ENCODE measurements at places on chromosomes 3 and 15. TPM values are rescaled to one million over a fixed set of nuclear protein-coding genes. Genes with fewer than 3 reads are reported as not detected.

SCG5 gene
- 24.7 TPM for polyA plus RNA-seq

GOLGA8N gene
- polyA plus RNA-seq, result 16.6 TPM

STRA6 gene
- 1.1 TPM for polyA plus RNA-seq

CPEB1 gene
- polyA plus RNA-seq, result 0.70 TPM

TRPM1 gene
- not detected for polyA plus RNA-seq

TRH gene
- polyA plus RNA-seq, result 0.35 TPM

HCLS1 gene
- polyA plus RNA-seq, result 8.0 TPM

TGM4 gene
- not detected for polyA plus RNA-seq

GRCh38 chr3:30007668-30008067 lies 598.7 kb upstream of the TGFBR2 start:
- no peak for DNase-seq

DNA sequence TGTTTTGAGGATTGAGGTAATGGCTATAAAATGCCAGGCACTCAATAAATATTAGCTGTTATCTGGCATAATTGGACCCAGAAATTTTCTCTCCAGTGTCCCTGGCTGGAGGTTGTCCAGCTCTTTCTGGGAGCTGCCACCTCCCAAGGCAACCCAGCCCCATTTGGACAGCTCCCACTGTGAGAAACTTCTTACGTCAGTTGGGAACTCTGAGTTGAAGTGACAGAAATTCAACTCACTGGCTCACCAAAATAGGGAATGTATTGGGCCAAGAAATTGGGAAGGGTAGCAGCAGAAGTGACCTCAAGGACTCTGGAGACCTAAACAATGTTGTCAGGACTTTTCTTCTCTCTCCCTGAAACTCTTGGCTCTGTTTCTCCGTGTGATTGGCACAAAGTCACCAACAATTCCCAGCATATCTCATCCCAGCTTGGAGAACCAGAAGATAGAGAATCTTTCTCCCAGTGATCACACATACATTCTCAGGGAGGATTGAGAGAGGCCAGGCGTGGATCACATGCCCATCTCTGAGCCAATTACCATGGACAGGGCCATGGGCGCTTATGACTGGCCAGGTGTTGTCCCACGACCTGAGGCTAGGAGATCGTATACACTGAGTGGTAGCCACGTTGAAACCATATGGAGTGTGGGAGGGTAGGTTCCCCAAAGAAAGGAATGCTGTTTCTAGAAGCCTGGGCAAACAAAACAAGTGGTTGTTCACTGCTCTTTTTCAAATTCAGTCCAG lies 22.5 kb upstream of the HCN4 start:
- DNase-seq, result no peak

GRCh38 chr3:139608924-139609323 lies 68.8 kb downstream of the NMNAT3 start:
- no peak for DNase-seq

DNA sequence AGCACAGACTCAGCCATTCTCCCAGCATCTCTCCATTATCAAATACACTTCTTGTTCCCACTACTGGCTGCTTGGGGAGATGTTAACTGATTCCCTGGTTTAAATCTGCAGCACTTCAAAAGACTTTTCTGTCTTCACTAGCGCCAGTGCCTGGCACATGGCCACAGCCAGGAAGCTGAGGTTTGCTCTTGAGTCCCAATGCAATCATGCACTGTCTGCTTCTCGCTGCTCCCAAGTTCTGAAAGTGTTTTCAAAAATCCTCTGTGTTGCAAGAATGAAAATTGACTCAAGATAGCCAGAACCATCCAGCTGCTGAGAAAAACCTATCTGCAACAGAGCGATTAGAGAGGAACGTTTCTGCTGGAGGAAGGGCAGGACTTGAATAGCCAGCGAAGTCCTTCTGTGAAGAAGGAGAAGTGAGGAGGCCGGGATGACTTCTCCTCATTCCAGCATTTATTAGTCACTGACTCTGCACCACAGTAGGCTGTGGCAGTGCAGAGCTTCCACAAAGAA lies 358.4 kb upstream of the NR2F2 start:
- DNase-seq, result peak; percentile 52

DNA sequence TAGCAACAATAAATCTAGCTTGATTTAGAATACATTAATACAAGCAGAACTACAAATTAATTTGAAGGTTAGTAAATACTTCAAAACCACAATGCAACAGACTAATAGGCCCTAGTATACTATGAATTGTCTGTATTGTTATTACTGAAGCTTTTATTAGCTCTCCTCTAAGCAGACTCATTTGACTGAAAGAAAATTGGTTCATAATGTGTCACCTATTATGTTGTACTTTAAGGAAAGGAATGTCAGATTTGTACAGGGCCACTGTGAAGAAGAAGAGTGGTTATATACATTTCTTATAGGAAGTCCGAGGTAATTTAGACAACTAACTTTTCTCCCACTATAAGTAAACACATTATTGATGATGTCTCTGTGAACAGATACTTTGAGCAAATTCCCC lies 954.5 kb downstream of the ZPLD1 start:
- DNase-seq, result no peak

- peak; percentile 71 for DNase-seq
Observed at GRCh38 chr3:178456621-178457285, 79.5 kb upstream of the KCNMB2 start.

GRCh38 chr15:33194237-33194636 lies 277 bp downstream of the FMN1 start:
- no peak for DNase-seq

DNA sequence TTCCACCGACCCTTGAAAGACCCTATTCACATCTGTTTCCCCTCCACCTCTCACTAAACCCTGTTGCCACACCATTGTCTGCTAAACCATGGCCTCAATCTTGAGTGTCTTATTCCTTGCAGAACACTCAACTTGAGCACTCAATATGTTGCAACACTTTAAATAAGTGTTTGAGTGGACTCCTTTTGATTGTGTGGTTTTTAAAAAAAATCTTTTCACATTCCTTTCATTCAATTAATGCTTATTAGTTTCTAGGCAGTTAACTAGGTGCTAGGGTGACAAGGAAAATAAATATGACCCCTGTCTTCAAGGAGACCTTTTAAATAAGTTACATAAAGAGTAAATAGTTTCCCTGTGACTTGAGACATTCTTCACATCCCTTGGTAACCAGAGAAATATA lies 13.3 kb upstream of the HHLA2 start:
- no peak for DNase-seq

DNA sequence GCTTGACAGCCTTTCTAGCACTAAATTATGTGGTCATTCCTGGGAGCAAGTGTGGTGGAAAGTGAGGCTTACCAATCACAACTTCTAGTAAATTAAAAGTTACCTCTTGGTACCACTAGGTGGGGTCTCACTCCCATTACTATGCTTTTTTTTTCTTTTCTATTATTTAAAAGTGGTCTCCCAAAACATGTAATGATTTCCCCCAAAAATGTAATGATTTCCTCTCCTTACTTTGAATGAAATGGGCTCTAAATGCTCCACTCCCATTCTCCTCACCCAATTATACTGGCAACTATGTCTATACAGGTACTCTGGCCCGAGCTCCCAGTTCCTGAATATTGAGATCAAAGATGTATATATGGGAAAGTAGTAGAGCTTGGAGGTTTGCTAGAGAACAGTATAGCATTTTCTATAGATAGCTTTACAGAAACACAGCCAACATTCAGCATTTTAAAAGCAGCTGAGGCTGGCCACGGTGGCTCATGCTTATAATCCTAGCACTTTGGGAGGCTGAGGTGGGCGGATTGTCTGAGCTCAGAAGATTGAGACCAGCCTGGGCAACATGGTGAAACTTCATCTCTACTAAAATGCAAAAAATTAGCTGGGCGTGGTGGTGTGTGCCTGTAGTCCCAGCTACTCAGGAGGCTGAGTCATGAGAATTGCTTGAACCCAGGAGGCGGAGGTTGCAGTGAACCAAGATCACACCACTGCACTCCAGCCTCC lies 70.9 kb downstream of the DCUN1D1 start:
- no peak for DNase-seq

- peak; percentile 78 for DNase-seq
Observed at GRCh38 chr3:43389388-43390254, 103.3 kb downstream of the SNRK start.

- no peak for DNase-seq
Observed at GRCh38 chr3:31957106-31957505, 24.0 kb downstream of the OSBPL10 start.

DNA sequence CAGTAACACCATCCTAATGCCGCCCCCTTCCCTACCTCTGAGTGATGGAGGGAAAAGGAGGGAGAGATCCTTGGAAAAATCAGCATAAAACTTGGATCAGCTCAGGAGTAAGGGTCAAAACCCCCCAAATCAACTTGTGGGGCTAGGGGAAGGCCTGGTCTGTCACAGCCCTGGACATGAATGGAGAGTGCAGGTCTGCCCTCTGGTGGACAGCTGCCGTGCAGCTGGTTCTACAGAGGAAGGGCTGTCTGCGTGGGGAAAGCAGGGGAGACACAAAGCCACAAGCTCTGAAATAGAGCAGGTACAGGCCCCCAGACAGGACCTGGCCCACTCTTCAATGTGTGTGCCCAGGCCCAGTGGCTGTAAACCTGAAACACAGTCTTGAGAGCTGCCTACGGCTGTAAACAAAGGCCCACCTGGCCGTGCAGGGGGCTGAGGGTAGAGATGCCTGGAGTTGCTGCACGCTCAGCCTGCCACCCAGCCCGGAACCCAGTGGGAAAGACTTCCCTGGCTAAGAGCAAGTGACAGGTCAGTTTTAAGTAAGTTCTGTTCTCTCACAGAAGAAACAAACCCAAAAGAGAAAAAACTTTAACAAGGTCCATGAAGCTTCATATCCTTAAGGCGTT lies 16.4 kb downstream of the CLK3 start:
- peak; percentile 58 for DNase-seq

- no peak for DNase-seq
Observed at GRCh38 chr15:95520511-95520910, 810.0 kb upstream of the NR2F2 start.

GRCh38 chr3:42527368-42527917 lies 25.0 kb downstream of the VIPR1 start:
- no peak for DNase-seq

- DNase-seq, result no peak
Observed at GRCh38 chr3:45771831-45772230, 24.5 kb downstream of the SLC6A20 start.

DNA sequence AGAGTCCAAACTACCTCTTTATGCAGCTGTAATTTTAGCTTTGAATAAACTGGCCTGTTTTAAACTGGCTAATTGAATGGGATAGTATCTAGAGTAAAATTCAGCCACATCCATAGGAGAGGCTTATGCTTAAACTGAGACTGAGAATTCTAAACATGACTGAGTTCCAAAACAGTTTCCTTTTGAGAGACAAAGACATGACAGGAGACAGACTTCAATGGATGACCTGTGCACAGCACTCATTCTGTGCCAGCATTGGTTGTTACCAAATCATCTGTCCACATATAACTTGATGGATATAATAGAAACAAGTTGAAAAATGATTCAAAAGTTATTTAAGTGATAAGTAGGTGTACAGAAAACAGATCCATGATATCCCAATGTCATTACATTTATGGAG lies 20.9 kb downstream of the IL12A start:
- no peak for DNase-seq

GRCh38 chr15:48811325-48811958 lies 573 bp upstream of the CEP152 start:
- no peak for DNase-seq

GRCh38 chr3:111506435-111506834 lies 35.6 kb upstream of the CD96 start:
- no peak for DNase-seq

GRCh38 chr3:69532547-69533224 lies 146.8 kb upstream of the FRMD4B start:
- no peak for DNase-seq

- peak; percentile 38 for DNase-seq
Observed at GRCh38 chr3:156668073-156668763, 6.2 kb upstream of the TIPARP start.

GRCh38 chr15:31400222-31400927 lies 73.7 kb downstream of the KLF13 start:
- no peak for DNase-seq

DNA sequence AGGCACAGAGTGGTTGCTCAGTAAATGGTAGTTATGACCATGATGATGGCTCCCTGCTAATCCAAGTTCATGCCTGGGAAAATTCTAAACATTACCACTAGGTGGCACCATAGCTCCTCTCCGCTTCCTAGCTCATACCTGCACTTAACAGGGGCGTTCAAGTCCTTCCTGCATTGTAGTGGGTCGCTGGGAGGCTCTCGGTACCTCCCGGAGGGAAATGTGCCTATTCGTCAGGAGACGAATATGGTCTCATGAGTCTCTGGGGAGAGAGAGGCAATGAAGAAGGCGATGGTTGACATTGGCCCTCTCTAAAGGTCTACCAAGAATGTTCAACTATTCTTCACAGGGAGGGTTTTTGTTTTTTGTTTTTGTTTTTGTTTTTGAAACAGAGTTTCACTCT lies 10.9 kb downstream of the MESP1 start:
- DNase-seq, result peak; percentile 81

DNA sequence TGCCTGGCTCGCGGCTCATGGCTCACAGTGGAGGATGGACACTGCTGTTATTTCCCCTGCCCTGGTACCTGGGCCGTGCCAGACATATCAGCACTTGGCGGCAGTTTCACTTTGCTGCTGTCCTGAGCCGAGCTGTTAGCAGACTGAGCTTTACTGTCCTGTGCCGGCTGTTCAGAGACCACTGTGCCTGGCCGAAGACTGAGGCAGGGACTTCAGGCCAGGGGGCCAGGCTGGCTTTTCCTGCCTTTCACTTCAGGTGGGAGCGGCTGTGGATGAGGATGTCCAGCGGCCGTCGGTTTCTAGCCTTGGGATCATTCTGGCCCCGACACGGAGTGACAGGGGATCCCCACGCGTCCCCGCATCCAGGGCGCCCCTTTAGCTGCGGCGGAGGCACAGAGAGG lies 1.1 kb downstream of the ATP10A start:
- DNase-seq, result peak; percentile 48

Measured in muscle of leg (tissue), 16 donors.